ENCODE measurements at places on chromosomes 2 and 18.
A peak's percentile ranks its signal among the peaks of the same experiment; 100 is the strongest.

GRCh38 chr2:143192716-143193115, 63.5 kb downstream of the ARHGAP15 start:
- no peak for DNase-seq

DNA sequence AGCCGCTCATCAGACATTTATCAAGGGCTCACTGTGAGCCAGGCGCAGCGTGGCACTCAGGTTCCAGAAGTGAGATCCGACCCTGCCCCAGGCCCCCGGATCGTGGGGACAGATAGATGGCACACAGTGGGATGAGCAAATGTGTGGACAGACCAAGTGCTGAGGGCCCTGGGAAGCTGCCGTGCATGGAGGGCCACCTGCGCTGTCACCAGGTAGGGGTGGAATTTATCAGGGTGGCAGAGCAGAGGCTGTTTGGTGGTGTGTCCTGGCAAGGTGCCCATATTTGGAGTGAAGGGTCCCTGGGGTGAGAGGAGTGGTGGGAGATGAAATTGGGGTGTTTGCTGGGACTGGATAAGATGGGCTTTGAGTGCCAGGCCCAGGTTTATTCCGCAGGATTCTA, 92.8 kb upstream of the HS6ST1 start:
- no peak for DNase-seq

DNA sequence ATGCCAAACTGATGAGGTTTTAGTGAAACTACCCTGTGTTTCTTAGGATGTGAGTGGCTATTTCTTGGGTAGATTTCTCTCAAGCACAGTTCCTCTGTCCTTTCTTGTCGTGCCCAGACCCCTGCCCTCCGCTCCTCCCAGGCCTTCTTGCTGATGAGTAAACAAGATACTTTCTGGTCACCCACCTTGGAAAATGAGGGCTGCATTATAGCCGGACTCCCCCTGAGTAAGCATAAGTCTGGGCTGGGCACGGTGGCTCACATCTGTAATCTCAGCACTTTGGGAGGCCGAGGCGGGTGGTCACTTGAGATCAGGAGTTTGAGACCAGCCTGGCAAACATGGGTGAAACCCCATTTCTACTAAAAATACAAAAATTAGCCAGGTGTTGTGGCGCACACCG, 58.5 kb downstream of the MEX3C start:
- no peak for DNase-seq

- DNase-seq = no peak
Measured at GRCh38 chr2:134107402-134107801, 146.5 kb upstream of the MGAT5 start.

DNA sequence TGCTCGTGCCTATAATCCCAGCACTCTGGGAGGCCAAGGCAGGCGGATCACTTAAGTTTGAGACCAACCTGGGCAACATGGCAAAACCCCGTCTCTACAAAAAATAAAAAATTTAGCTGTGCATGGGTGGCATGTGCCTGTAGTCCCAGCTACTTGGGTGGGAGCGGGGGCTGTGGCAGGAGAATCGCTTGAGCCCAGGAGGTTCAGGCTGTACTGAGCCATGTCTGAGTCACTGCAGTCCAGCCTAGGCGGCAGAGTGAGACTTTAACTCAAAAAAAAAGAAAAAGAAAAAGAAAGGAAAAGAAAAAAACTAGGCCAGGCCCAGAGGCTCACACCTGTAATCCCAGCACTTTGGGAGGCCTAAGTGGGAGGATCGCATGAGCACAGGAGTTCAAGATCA, 30.8 kb downstream of the TWSG1 start:
- peak; percentile 11 for DNase-seq

- DNase-seq = no peak
Measured at GRCh38 chr2:202299712-202300111, 34.1 kb downstream of the NOP58 start.

DNA sequence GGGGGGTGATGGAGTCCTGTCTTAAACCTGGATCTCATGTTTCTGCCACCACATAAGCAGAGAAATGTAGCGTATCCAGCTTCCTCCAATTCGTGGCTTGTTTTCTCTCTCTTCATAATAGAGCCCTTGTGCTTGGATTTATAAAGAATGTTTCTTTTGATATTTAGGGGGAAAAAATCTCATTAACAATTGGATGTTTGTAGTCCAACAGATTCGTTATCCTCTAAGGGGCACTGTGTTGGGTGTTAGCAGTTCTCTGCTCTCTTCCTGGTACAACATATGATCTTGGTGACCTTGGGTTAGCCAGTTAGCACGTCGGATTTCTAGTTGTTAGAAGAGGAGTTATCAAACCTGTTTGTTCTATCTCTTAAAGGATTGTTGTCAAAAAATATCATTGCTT, 127.8 kb downstream of the FMNL2 start:
- no peak for DNase-seq

GRCh38 chr2:102761763-102762162, at the start of gene TMEM182:
TSS of gene TMEM182 (plus strand) at chr2:102762031. CDS start at chr2:102762218, 187 bp downstream.
- no peak for DNase-seq
